ENCODE measurements at places on chromosomes 7 and 10.

DNA sequence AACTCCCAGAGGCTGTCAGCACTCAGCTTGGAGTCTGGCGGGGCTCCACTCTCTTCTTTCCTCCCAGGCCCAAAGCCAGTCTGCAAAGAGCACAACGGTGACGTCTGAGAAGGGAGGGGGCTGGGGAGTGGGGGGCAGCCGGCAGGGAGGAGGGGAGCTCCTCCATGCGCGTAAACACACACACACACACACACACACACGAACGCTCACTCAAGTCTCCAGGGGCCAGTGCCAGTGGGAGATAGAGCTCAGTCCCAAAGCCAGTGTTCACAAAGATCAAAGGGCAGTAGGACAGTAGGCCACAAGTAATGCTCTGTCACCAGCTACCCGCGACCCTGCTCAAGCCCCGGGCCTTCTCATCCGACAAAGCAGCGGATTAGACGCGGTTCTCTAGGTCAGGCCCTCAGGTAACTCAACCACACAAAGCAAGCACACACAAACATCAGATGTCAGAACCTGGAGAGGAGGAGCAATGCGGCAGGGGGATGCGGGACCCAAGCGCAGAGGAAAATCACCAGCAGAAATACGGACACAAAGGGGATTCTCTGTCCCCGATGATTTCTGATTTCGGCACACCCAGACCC, 19.9 kb downstream of the TCAF1 start:
- DNase-seq: no peak

- DNase-seq: no peak
These were observed 22.4 kb downstream of the KCNH2 start for GRCh38 chr7:150955519-150956394.

DNA sequence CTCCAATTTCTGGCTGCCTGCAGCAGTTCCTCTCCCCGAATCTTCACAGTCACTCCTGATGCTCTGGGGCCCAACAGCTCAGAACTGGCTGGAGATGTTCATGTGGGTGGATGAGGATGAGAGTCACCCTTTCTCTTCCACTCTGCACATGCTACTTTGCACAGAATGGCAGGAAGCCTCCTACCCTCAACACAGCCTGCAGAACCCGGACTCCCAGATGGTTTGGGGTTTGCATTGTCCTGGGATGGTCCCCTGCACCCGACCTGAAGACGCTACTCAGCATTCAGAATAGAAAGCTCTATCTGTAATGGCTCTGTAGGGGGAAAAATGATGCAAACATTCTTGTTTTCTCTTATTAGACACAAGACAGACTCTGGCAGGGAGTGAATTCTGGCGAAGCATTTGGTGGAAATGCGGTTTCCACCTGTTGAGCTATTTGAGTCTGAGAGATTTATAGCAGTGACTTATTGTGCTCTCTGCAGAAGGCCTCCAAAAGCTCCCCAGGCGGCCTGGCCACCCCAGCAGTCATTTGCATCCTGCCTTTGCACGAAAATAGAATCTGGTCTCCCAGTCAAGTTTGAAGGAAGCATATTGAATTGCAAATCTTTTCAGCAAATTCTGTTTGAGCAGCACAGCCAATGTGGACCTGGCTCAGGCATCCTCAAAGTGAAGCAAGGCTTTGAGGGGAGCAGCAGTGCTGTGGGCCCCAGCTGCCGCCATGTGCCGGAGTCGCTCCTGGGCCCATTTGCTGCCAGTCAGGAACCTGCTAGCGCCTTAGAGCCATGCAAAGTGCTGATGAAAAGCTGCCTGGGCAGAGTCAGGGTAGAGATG, 309.3 kb downstream of the TCERG1L start:
- DNase-seq: no peak

- no peak for DNase-seq
These were observed 227.8 kb downstream of the ARHGAP21 start for GRCh38 chr10:24495666-24496460.

GRCh38 chr7:26508917-26509316, 217.3 kb downstream of the SNX10 start:
- DNase-seq: no peak

DNA sequence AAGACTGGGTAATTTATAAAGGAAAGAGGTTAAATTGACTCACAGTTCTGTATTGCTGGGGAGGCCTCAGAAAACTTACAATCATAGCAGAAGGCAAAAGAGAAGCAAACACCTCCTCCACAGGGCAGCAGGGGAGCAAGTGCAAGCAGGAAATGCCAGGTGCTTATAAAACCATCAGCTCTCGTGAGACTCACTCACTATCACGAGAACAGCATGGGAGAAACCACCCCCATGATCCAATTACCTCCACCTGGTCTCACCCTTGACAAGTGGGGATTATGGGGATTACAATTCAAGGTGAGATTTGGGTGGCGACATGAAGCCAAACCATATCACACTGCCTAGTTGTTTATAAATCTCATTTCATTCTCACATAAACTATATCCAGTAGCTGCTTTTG, 28.0 kb upstream of the CPN1 start:
- no peak for DNase-seq

- no peak for DNase-seq
These were observed 45.4 kb downstream of the BLVRA start for GRCh38 chr7:43803865-43804264.

DNA sequence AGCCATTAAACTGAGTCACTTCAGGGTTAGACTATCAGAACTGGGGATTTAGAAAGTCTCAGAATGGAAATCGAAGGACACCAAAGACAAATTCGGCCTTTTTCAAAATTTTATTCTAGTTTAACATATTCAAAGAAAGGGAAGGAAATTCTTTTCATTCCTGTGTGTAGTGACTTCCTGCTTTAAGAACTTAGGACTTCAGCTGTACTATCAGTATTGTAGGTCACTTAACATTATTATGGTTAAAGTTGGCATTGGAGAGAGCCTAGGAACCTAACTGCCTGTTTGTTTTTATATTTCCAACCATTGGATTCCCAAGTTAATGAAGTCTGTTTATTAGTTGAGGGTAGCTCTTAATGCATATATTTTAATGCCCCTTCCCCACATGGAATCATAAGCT, 63.7 kb downstream of the PTEN start:
- no peak for DNase-seq

- DNase-seq: no peak
These were observed 59.7 kb upstream of the HABP2 start for GRCh38 chr10:113493195-113493594.

DNA sequence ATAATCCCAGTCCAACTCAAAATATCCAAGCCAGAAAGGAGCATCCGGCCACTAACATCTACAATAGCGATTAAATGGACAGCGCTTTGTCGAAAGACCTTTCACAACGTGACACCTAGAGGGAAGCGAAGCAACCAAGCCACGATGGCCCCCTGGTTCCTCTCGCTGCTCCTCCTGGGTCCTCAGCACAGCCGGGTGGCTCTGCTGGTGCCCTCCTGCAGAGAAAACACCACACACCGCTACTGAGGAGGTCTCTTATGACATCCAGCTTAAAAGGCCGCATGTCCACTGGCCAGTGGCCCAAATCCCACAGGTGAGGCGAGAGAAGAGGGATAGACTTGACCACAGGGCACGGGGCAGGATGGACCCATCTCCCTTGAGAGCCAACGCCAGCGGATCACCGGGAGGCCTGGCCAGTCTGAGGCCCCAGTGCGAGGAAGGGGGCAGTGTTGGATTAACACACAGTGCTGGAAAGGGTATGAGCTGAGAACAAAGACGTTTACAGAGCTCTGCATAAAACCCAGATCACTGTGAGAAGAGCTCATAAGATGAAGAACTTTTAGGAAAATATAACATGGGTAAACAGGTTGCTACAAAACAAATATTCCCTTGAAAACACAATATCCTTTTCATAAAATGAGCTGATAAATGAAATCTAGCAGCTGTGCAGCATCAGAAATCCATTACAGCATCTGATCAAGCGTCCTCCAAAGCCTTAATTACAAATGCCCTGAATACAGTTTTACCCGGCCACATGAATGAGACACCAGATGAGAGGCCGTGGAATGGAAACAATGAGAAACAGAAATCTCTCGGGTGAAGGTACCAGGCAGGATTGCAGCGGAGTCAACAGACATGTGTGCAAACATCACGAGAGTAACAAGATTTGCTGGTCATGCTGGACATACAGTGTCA, 236.7 kb downstream of the DIP2C start:
- no peak for DNase-seq

GRCh38 chr7:91837397-91838070, 43.0 kb downstream of the MTERF1 start:
- no peak for DNase-seq

- DNase-seq: no peak
These were observed 4.6 kb downstream of the UFSP1 start for GRCh38 chr7:100884736-100885439.

DNA sequence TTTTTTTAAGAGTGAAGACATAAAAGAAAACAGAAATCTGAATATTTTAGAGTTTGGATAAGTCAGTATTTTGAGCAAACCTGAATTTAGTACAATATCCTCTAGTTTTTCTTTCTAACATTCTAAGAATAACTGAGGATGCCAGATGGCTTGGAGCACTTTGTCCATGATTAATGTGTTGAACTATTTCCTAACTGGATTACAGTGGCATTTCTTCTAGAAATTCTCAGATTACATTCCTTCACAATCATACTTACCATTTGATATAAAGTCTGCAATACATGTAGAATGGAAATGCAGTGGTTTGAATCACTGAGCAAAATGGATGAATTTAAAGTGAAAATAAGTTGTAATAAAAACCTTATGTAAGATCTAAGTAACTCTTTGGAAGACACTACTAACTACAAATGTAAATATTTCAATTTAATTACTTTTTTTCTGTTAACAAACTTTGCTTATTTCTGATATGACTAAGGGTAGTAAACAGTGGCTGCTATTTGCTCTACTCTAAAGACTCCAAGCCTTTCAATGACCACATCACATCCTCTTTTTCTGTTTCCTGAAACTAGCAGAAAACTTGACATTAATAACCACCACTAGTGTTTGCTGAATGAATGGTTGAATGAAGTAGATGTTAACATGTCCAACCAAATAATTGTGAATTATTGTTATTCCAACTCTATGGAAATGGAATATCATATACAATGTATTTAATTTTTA, 102.8 kb downstream of the PRKG1 start:
- DNase-seq: no peak

DNA sequence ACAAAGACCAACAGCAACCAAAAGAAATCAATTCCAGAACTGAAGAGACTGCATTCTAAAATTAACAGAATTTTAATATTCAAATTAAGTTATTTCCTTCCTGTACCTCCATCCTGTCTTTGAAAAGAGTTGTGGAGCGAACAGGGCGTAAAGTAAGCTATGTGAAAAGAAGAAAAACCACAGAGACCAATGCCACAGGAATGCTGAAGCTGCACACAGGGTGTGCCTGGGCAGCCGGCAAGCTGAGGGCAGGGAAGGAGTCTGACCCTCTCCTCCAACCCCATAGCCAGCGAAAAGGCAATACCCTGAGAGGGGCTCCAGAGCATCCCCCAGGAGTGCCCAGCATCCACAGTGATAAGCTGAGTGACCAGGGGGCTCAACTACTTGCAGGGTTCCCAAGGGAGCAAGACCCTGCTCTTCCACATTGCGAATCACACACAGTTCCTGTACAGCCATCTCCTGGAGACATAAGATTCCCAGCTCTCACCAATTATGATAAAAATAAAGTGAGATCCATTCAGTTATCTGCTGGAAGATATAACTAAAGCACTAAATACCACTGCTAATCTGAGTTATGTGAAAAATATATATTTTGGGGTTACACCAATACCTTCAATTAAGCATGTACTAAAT, 93.8 kb downstream of the PARD3 start:
- no peak for DNase-seq

GRCh38 chr10:48797830-48798229, 113.2 kb downstream of the WDFY4 start:
- DNase-seq: no peak

DNA sequence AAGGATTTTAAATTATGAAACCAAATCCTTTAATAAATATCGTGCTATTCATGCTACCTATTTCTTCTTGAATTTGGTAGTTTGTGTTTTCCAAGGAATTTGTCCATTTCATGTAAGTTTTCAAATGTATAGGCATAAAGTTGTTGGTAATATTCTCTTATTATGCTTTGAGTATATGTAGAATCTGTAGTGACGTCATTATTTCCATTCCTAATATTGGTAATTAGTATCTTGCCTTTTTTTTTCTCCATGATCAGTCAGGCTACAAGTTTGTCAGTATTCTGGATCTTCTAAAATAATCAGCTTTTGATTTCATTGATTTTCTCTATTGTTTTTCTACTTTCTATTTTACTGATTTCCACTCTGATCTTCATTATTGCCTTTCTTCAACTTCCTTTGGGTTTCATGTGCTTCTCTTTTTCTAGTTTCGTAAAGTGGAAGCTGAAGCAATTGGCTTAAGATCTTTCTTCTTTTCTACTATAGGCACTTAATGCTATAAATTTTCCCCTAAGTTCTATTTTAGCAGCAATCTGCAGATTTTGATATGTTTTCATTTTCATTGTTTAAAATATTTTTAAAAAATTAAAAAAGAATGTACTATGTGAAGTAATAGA, 156.5 kb upstream of the HDAC9 start:
- no peak for DNase-seq

- no peak for DNase-seq
These were observed 11.5 kb upstream of the KLRG2 start for GRCh38 chr7:139494835-139495579.

- peak; percentile 51 for DNase-seq
These were observed 995 bp upstream of the INPP5F start for GRCh38 chr10:119724593-119725516.

- DNase-seq: no peak
These were observed 21.8 kb upstream of the EIF5AL1 start for GRCh38 chr10:79490400-79491142.
